ENCODE measurements at places on chromosomes 1 and 21.

DNA sequence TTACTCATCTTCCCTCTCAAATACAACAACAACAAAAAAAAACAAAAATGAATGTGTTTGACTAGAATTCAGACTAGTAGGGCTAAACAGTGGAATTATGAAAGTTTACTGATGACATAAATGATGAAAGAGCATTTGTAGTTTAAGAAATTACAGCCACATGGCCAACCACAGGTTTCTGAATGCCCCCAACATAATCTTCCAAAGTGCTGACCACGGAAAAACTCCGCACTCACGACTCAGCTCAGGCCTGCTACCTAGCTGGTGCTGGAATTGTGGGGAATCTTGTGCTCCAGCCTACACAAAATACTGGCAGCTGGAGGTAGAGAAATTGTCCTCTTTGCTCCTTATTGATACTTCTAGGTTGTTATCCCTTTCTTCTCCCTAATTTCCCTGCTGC, 23.6 kb upstream of the TBX15 start:
- no peak for DNase-seq

- DNase-seq, result no peak
These were observed 15.5 kb downstream of the NT5C1A start for GRCh38 chr1:39656391-39656790.

GRCh38 chr1:1434824-1435105, 725 bp upstream of the VWA1 start:
- DNase-seq, result no peak

GRCh38 chr1:224774378-224774777, 155.1 kb upstream of the DNAH14 start:
- DNase-seq, result no peak

- no peak for DNase-seq
These were observed 490.3 kb downstream of the TTLL7 start for GRCh38 chr1:83508485-83509151.

Measured in NCI-H446 (cell line).